Pulmonary artery endothelial cell (primary cell): ENCODE measurements at places on chromosomes 2 and 18. TPM values are rescaled to one million over a fixed set of nuclear protein-coding genes. Genes with fewer than 3 reads are reported as not detected.
A peak's percentile ranks its signal among the peaks of the same experiment; 100 is the strongest.

Gene LNPK
- 5.7 and 12.4 TPM in 2 replicates for total RNA-seq

Gene SLC9A4
- not detected in 2 replicates for total RNA-seq

GRCh38 chr2:191758518-191759507 lies 80.9 kb downstream of the NABP1 start:
- DNase-seq: peak; percentile 8

Gene CPO
- not detected in 2 replicates for total RNA-seq

Gene ABCB11
- 0.26 and 0.74 TPM in 2 replicates for total RNA-seq

DNA sequence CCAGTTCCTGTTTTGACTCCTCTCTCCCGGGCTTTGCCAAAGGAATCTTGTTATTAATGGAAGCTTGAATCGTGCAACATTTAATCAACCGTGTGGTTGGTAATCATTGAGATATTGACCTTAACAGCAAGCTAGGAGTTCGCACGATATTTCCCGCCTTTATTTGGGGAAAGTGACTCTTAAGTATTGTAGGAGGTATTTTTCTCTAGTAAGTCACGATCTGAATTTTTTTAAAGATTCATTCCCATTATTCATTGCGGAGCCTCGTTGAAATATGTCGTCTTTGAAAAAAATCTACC lies 663 bp downstream of the NUP35 start:
- DNase-seq: no peak

Gene IL1R1
- 5.5 and 17.3 TPM in 2 replicates for total RNA-seq

DNA sequence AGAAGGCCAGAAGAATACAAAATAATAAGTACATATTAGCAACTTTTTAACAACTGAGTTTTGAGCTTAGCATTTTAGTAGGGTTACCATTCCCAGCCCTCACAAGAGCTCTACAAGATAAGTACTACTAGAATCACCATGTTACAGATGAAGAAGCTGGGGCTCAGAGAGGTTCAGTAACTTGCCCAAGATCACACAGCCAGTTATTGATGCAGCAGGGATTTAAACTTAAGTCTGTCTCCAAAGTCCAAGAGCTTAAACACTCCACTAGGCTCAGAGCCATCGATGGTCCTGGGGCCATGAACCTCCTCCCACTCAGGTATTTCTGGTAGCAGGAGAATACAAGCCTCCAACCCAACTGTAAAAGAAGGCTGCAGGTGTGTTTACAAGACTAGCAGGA lies 30.8 kb downstream of the TNS1 start:
- DNase-seq: no peak

GRCh38 chr2:8858910-8859309 lies 21.5 kb upstream of the KIDINS220 start:
- no peak for DNase-seq

DNA sequence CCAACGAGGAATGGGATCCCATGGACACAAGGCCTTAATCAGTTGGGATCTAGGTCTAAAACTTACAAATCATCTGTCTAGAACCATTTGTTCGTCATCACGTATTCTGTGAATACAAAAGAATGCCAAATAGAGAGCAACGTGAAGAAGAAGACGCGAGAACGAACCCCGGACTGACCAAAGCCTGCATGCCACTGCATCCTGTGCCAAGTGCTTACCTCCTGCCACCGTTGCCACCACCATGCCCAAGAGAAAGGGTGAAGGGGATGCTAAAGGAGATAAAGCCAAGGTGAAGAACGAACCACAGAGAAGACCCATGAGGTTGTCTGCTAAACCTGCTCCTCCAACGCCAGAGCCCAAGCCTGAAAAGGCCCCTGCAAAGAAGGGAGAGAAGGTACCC lies 30.2 kb downstream of the ITSN2 start:
- no peak for DNase-seq

GRCh38 chr18:46560671-46561045 lies 96.4 kb downstream of the LOXHD1 start:
- no peak for DNase-seq
